ENCODE measurements at places on chromosomes 2 and 18. TPM values are rescaled to one million over a fixed set of nuclear protein-coding genes. Genes with fewer than 3 reads are reported as not detected.

DNA sequence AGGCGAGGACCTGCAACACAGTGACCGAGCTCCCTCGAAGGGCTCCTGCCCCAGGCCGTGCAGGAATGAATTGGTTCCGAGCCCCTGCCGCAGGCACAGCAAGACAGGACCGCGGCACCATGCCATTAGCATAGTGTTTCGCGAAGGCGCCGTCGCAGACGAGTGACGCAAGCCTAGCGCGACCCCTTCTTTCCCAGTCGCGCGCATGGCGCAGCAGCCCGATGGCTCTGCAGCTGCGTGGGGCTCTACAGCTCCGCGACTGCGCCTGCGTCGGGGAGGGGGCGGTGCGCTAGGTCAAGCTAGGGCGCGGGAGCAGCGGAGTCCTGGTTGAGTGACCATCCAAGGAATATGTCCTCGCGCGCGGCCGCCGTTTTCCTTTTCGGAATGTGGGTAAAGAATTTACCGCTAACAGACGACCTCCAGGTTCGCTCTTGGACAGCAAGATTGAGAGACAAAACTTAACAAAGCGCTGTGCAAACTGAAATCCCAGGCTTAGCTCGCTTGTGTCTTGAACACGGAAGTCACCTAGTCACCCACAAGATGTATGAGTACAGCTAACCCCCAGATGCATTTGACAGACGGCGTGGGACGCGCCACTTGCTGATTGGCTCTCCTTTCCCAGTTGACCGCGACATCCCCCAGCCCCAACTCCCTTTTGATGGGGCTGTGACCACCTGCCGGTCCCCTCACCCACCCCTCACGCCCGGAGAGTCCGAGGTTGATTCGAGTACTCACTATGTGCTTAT lies at the start of gene TRMT61B:
Gene TRMT61B, minus strand, starts transcription at position 164 of the 746 bp plus-strand sequence. Its CDS starts 32 bp downstream, at position 132.
- DNase-seq = peak; percentile 97

GRCh38 chr2:240539906-240540305 lies 17.9 kb downstream of the ANKMY1 start:
- DNase-seq = no peak

Gene POMC
- total RNA-seq = 0.33 TPM

Gene ANO7
- 1.3 TPM for total RNA-seq

Gene ZNF804A
- not detected for total RNA-seq

GRCh38 chr2:8488001-8488738 lies 193.7 kb upstream of the ID2 start:
- peak; percentile 38 for DNase-seq

DNA sequence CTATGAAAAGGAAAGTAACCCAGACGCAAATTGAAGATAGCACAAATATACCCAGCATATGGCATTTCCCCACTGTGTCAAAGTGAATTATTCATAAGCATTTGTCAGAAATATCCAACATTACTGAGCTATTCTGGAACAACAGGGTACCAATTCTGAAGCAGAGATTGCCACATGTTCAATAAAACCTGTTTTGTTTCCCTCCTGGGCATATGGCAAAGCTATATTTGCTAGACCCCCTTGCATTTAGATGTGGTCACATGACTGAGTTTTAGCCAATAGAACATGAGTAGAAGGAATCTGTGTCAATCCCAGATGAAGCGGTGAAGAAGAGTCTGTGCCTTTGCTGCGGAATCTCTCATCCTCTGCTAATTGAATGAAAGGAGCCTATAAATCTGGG lies 296.4 kb upstream of the DLGAP1 start:
- DNase-seq = no peak

DNA sequence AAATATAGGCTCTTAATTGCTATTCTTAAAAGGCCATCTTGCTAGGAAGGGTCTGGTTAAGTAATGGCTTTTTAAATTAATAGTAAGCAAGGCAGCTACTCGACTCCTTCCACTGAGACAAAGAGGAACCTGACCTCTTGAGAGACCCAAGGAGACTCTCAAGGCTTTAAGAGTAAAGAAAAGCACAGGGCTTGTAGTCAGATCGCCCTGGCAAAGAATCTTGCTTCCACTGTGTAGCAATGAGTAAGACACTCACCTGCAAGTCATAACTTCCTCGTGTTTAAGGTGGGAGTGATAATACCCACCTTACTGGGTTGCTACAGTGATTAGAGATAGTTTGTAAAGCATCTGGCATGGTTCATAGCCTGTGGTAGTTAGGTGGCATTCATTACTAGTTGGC lies 274.5 kb downstream of the TSN start:
- DNase-seq = no peak

Gene CGREF1
- 5.5 TPM for total RNA-seq

Data from left lobe of liver (tissue), 2 donors.